Transverse colon (tissue), 4 donors: ENCODE measurements at places on chromosomes 11 and 22. TPM values are rescaled to one million over a fixed set of nuclear protein-coding genes. Genes with fewer than 3 reads are reported as not detected.

DNA sequence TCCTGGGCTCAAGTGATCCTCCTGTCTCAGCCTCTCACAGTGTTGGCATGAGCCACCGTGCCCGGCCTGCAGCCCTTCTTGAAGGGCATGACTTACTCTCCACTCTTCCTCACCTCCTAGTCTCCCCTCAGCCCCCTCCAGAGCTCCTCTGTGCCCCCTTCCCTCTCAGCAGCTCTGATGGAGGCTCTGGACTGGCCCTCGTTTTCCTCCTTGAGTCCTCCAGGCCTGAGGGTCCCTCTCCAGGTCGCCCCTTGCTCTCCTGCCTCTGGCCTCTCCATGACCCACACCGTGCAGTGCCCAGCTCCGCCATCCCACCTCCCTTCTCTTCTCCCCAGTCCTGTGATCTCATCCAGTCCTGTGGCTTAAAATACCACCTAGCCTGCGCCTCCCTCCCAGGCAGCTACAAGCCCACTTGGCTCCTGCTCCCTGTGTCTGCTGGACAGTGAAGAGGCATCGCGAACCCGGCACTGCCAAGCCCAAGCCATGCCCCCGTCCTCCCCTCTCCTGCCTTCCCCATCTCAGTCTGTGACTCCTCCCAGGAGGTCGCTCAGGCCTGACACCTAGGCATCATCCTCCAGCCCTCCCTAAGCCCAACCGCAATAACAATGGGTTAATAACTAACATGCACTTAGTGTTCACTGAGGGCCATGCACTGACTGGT lies 11.9 kb downstream of the KCNJ4 start:
- no peaks in the 10 kb centered on the region for H3K36me3 ChIP-seq
- no peak overlapping the region for H3K4me3 ChIP-seq
- no peak overlapping the region for H3K27ac ChIP-seq
- H3K27me3 ChIP-seq: peaks cover 70% of the 10 kb centered on the region
- no peaks in the 10 kb centered on the region for H3K4me1 ChIP-seq

Gene OR8G5
- total RNA-seq: not detected

Gene RAB30
- 14.1 TPM for total RNA-seq

GRCh38 chr11:113888848-113889247 lies 13.5 kb upstream of the USP28 start:
- no peaks in the 10 kb centered on the region for H3K36me3 ChIP-seq
- DNase-seq: no peak
- no peak overlapping the region for H3K4me3 ChIP-seq
- H3K27ac ChIP-seq: no peak overlapping the region
- H3K27me3 ChIP-seq: no peaks in the 10 kb centered on the region

DNA sequence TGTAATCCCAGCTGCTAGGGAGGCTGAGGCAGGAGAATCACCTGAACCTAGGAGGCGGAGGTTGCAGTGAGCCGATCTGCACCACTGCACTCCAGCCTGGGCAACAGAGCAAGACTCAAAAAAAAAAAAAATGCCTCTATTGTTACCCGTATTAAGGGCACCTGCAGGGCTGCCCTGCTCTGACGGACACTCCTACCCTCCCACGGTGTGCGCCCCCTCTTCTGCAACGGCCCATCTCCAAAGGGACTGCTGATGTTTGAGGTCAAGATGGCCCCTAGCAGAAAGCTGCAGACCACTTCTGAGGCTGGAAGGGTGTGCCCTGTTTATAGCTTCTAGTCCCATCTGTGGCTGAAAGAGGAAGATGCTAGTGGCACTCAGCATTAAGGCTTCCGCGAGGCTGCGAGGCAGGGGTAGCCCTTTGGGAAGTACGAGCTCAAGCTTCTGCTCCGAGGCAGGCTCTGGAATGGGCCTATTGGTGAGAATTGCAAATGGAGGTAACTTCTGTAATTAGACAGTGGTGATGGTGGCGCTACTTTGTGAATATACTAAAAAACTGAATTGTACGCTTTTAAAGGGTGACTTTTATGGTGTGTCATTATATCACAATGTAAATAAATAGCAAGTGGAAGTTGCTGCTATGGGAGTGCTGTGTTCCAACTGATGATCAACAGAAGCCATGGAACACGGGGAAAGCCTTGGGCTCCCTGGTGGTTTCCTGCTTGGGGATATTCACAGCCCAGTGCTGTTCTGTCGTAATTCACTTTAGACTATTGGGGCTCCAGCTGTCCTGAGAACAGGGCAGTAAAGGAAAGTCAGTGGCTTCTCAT lies 24.3 kb downstream of the ARFGAP2 start:
- H3K4me1 ChIP-seq: peaks cover 3% of the 10 kb centered on the region
- no peak overlapping the region for H3K4me3 ChIP-seq
- H3K27me3 ChIP-seq: no peaks in the 10 kb centered on the region
- H3K27ac ChIP-seq: no peak overlapping the region
- DNase-seq: no peak
- H3K36me3 ChIP-seq: no peaks in the 10 kb centered on the region

DNA sequence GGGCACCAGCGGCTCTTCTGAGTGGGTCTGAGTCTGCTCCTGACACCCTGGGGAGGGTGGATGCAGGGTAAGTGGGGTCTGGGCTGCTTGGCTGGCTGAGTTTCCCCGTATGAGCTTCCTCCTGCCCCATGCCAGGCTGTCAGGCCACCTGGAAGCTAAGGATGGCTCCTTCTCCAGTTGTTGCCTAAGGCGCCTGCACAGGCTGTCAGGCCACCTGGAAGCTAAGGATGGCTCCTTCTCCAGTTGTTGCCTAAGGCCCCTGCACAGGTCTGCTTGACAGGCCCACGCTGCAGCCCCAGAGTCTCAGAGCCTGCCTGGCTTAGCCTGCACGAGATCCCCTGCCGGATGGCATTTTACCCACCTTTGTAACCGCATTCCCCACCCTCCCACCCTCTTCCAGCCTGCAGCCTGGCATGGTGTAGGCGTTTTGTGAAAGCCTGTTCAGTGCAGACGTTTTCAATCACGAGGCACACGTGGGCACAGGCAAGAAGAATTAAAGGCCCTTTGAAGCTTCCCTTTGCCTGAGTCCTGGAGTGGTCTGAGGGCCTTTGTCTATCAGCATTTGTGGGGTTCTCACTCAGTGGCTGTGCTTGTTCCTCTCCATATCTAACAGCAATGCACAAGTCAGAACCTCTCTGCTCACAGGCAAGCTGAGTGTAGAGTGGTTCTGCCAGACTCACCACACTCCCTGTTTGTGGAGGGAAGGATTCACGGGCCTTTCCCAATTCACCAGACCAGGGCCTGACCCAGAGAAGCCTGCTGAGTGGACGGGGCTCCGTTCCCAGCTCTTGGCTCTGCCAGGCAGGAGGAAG lies 40.2 kb upstream of the B3GAT1 start:
- H3K27ac ChIP-seq: no peak overlapping the region
- no peaks in the 10 kb centered on the region for H3K27me3 ChIP-seq
- H3K4me1 ChIP-seq: no peaks in the 10 kb centered on the region
- DNase-seq: no peak

DNA sequence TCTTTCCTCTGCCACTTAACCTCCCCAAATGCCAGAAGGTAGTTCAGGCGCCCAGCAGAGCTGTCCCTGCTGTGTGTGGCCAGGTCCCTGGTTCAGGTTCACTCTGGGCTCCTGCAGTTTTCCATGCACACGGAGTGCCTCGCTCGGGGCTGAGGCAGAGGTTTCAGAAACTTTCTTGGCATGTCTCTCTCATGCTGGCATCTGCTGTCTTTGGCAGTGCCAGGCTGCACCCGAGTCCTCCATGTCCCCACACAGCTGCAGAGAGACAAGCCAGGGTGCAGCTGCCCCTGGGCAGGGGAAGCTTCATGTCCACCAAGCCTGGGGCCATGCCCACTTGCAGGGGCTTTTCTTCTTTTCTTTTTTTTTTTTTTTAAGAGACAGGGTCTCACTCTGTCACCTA lies 7.0 kb upstream of the NEFH start:
- no peak for DNase-seq
- H3K27me3 ChIP-seq: peaks cover 40% of the 10 kb centered on the region
- H3K27ac ChIP-seq: no peak overlapping the region
- H3K4me3 ChIP-seq: no peak overlapping the region
- H3K36me3 ChIP-seq: no peaks in the 10 kb centered on the region
- peaks cover 7% of the 10 kb centered on the region for H3K4me1 ChIP-seq

Gene DDTL
- 1.8 TPM for total RNA-seq

Gene OR8A1
- not detected for total RNA-seq

- H3K4me1 ChIP-seq: peaks cover 17% of the 10 kb centered on the region
- H3K4me3 ChIP-seq: no peak overlapping the region
- DNase-seq: no peak
- no peaks in the 10 kb centered on the region for H3K36me3 ChIP-seq
- H3K27ac ChIP-seq: no peak overlapping the region
Observed at GRCh38 chr22:32809786-32810554, 8.5 kb downstream of the TIMP3 start.

- DNase-seq: no peak
- no peaks in the 10 kb centered on the region for H3K4me1 ChIP-seq
- H3K27ac ChIP-seq: no peak overlapping the region
- H3K36me3 ChIP-seq: no peaks in the 10 kb centered on the region
Observed at GRCh38 chr11:79691445-79691844, 250.6 kb upstream of the TENM4 start.

GRCh38 chr11:59267736-59268475 lies 55.2 kb upstream of the MPEG1 start:
- H3K27ac ChIP-seq: no peak overlapping the region
- no peaks in the 10 kb centered on the region for H3K4me1 ChIP-seq
- H3K36me3 ChIP-seq: no peaks in the 10 kb centered on the region

- H3K27ac ChIP-seq: peak overlapping the region; percentile 37
- H3K4me3 ChIP-seq: no peak overlapping the region
- no peaks in the 10 kb centered on the region for H3K4me1 ChIP-seq
- DNase-seq: no peak
- no peaks in the 10 kb centered on the region for H3K36me3 ChIP-seq
- H3K27me3 ChIP-seq: no peaks in the 10 kb centered on the region
Observed at GRCh38 chr11:118878163-118878563, 5.5 kb upstream of the CXCR5 start.

- H3K4me1 ChIP-seq: peaks cover 13% of the 10 kb centered on the region
- peak; percentile 73 for DNase-seq
- peaks cover 13% of the 10 kb centered on the region for H3K27me3 ChIP-seq
- H3K36me3 ChIP-seq: no peaks in the 10 kb centered on the region
- H3K27ac ChIP-seq: peak overlapping the region; percentile 80
Observed at GRCh38 chr11:34358728-34359547, 1.1 kb upstream of the ABTB2 start.

GRCh38 chr11:108402241-108402640 lies 65.1 kb downstream of the C11orf65 start:
- no peaks in the 10 kb centered on the region for H3K27me3 ChIP-seq
- no peaks in the 10 kb centered on the region for H3K4me1 ChIP-seq
- no peak for DNase-seq
- H3K36me3 ChIP-seq: no peaks in the 10 kb centered on the region

Gene RBMXL2
- total RNA-seq: not detected

- H3K27me3 ChIP-seq: no peaks in the 10 kb centered on the region
- no peak overlapping the region for H3K27ac ChIP-seq
- peaks cover 26% of the 10 kb centered on the region for H3K36me3 ChIP-seq
- no peak overlapping the region for H3K4me3 ChIP-seq
- H3K4me1 ChIP-seq: peaks cover 11% of the 10 kb centered on the region
Observed at GRCh38 chr11:108069947-108070346, 51.4 kb upstream of the ACAT1 start.

GRCh38 chr11:122754553-122755322 lies 83.6 kb upstream of the CRTAM start:
- H3K27me3 ChIP-seq: no peaks in the 10 kb centered on the region
- H3K4me3 ChIP-seq: no peak overlapping the region
- H3K36me3 ChIP-seq: no peaks in the 10 kb centered on the region

DNA sequence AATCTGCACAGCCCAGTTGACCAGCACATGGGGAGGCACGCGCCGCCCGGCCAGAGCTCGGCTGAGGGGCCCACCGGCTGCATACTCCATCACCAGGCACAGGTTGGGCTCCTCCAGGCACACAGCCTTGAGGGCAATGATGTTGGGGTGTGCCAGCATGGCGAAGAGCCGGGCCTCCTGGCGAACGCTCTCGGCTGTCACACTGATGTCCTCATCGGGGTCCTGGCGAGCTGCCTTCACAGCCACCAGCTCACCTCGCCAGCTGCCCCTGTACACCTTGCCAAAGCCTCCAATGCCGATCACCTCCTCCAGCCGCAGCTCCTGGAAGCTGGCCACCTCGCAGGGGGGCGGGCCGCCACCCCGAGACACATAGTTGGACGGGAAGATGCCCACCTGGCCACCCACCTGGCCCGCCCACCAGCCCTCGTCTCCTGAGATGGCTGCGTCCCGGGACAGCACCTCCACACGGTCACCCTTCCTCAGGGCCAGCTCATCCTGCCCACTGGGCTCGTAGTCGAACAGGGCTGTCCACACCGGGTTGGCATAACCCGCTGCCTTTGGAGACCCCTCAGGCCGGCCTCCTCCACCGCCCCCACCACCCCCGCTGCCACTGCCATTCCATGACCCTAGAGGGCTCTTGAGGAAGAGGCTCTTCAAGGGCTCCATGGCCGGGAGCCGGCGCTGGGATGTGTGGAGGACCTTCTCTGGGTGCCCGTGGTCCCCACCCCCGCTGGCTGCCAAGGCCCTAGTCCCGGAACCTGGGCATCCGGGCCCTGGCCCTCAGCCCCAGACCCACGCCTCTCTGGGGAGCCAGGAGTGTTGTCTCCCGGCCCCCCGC lies 711 bp downstream of the MAP3K11 start:
- H3K4me1 ChIP-seq: peaks cover 38% of the 10 kb centered on the region
- DNase-seq: no peak
- no peaks in the 10 kb centered on the region for H3K27me3 ChIP-seq
- H3K27ac ChIP-seq: peak overlapping the region; percentile 99

DNA sequence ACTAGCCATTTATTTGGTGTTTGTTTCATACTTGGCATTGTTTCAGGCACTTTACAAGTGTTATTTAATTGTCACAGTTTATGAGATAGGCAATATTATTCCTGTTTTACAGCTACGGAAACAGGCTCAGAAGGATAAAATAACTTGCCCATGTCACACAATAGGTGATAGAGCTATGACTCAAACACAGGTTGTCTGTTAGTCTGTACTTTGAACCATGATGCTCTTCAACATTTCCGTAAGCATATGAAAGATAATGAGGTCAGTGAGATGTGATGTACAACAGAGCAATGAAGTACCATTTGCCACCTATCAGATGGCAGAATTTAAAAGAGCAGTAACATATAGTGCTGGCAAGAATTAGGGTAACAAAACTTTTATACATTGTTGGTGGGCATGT lies 15.3 kb downstream of the TUG1 start:
- H3K4me3 ChIP-seq: no peak overlapping the region
- H3K27ac ChIP-seq: no peak overlapping the region
- no peaks in the 10 kb centered on the region for H3K36me3 ChIP-seq
- H3K4me1 ChIP-seq: no peaks in the 10 kb centered on the region
- no peak for DNase-seq
- no peaks in the 10 kb centered on the region for H3K27me3 ChIP-seq

DNA sequence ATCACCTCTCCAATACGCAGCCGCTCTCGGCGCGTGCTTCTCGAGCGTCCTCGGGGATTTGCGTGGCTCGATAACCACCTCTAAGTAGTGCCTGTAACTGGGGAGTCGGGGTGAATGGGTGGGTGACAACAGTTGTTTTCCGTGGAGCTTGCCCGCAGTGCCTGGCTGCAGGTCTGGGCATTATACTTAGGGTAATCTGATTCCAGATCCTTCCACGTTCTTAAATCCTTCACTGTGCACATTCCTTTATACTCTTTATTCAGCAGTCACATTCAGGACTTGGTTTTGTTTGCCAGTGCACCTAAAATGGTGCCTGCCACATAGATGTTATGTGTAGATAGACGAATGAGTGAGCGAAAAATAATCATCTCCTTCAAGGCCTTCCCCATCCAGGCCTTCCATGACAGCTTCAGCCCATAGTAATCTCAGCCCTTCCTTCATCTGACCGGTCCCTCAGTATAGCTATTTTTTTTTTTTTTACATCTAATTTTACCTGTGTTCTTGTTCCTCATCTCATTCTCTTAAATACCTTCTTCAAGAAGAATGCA lies 602 bp downstream of the NAT10 start:
- H3K27ac ChIP-seq: peak overlapping the region; percentile 95
- H3K36me3 ChIP-seq: peaks cover 15% of the 10 kb centered on the region
- peak overlapping the region; percentile 78 for H3K4me3 ChIP-seq
- H3K27me3 ChIP-seq: no peaks in the 10 kb centered on the region
- no peak for DNase-seq
- peaks cover 16% of the 10 kb centered on the region for H3K4me1 ChIP-seq

Gene NPAS4
- not detected for total RNA-seq
